ENCODE measurements at places on chromosomes 7 and 10.

DNA sequence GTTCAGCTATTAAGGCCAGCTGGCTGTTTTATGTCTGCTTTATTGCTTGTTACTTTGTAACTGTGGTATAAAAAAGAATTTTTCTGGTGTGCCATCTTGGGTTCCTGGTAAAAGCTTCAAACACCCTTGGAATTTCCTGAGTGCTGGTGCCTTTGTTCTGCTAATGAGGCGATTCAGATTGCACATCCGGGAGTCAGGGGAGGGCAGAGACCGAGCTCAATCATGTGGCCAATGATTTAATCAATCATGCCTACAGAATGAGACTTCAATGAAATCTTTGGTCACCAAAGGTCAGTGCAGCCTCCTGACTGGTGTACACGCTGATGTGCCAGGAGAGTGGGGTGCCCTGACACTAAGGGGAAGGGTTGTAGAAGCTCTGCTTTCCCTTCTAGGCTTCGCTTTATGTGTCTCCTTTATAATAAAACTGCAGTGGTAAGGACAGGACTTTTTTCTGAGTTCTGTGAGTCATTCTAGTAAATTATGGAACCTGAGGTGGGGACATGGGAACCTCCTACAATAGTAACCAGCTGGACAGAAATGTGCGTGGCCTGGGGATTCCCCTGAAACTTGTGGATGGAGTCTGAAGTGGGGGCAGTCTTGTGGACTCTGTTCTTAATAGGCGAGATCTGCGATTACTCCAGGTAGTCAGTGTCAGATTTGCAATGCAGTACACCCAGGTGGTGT is 69.4 kb upstream of the OGDHL start:
- no peak for DNase-seq

DNA sequence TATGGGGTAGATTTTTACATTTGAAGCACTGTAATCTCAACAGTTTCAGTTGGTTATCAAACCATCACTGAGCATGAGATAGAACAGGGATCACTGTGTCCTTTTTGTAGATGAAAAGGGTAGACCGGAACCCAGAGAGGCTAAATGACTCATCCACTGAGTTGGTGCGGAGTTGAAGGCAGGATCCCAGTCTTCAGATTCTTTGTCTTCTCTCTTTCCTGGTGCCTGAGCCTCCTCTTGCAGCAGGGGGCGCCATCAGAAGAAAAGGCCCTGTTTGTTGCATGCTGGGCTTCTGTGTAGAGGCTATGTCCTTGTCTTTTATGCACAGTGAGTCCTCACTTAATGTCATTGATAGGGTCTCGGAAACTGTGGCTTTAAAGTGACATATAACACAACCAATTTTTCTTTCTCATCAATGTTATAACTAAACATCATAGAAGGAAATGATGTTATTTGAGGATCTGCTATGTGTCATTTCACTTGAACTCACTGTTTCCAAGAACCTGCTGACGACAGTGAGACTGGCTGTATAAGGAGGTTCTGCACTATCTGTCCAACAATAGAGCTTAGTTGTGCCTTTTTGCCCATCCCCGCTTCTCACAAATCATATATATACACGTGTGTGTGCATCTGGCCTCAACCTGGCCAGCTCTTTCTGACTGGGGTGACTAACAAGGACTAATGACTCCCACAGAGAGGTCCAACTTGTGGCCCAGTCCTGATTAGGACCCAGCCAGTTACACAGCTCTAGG is 14.3 kb downstream of the ZNF282 start:
- DNase-seq = no peak

GRCh38 chr7:143519411-143520131 is 41.9 kb downstream of the TAS2R41 start:
- no peak for DNase-seq

DNA sequence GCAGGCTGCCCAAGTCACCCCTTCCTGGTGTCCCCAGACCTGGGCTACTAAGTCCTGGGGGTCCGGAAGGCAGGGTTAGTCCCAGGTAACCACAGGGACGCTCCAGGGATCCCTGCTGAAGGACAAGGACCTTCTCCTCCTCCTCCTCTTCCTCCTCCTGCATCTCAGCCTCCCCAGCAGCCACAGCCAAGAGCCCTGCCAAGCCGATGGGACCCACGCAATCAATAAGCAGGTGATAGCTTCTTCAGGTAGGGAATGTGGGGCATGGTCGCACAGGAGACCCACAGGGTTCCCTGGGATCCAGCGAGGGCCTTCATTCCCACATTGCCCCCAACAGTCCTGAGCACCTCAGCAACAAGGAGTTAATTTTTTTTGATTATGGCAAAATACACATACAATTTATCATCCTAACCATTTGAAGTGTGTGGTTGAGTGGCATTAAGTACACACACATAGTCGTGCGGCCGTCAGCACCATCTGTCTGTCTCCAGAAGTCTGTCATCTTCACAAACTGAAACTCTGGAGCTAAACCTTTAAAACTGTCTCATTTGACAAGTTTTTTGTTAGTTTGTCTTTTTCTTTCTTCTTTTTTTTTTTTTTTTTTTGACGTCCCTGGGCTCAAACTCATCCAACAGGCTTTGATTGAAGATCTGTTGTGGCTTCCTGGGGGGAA is 12.1 kb downstream of the CRYGN start:
- peak; percentile 60 for DNase-seq

GRCh38 chr10:122089311-122090017 is 100.5 kb downstream of the TACC2 start:
- no peak for DNase-seq

GRCh38 chr10:66723608-66724400 is 202.0 kb upstream of the LRRTM3 start:
- DNase-seq = no peak

- DNase-seq = no peak
Measured at GRCh38 chr10:63744060-63744941, 223.1 kb downstream of the REEP3 start.

DNA sequence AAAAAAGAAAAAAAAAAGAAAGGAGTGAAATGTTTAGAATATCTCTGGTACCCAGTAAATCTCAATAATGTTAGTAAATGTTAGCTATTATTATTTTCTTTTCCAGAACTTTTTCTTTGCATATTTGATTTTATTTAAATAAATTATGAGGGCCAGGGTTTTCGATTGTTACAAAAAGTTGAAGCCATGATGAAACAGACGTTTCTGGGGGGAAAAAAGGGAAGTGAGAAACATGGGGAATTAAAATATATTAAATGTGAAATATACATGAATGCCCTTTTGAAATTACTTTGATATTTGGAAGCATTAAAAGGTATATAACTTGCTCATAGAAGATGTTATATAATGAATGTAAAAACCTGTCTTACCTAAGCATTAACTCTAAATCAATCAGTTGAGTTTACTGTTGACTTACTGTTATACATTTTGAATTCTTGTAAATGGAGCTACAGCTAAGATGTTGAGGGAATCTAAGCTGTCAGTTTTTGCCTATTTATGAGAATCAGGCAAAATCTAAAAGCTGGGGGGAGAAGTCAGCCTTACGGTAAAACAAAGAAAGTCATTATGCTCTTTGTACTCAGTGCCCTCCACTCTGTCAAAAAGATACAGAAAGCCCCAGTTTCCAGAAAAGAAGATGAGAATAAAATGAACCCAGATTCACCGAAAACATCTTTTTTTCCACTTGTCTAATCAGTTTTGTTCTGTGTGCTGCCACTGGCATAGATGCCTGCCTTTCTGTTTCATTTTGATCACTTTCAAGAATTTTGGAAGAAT is 30.0 kb upstream of the KDM7A start:
- no peak for DNase-seq
